ENCODE measurements at places on chromosomes 16 and 17. TPM values are rescaled to one million over a fixed set of nuclear protein-coding genes. Genes with fewer than 3 reads are reported as not detected.

Gene SMIM22
- 58.7 TPM for total RNA-seq

DNA sequence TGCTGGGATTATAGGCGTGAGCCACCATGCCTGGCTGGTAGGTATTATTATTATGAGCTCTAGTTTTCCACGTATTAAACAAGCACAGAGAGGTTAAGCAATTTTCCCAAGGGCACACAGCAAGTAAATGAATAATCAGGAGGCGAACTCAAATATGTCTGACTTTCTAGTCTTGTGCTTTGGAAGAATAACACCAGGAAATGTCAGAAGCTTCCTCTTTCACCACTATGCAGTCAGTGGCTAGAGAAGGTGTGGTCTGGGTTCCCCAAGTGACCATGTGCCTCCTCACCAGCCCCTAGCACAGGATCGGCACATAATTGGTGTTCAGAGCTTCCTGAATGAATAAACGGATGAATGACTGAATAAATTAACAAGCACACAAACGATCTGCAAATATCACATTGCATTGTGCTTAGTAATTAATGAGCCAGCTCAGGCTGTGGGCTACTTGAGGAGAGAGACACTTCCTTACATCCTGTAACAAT, 21.6 kb upstream of the SCNN1B start:
- DNase-seq: no peak

- DNase-seq: peak; percentile 79
These were observed 284.0 kb downstream of the SEC14L1 start for GRCh38 chr17:77424585-77425344.

DNA sequence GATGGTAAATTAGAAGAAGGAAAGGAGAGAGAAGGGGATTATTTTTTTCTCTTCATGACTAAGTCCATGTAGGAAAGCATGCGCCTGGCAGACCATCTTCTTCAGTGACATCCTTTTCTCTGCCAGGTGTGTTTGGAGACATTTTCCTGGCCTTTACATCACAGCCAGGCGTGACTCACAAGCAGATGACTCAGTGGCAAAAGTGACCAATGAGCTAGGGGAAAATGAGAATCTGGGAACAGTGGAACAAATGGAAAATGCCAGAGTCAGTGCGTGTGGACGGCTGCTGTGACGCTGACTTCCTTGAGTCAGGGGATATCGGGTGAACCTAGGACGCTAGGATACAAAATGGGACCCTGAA, 9.4 kb downstream of the KIAA0513 start:
- DNase-seq: no peak

DNA sequence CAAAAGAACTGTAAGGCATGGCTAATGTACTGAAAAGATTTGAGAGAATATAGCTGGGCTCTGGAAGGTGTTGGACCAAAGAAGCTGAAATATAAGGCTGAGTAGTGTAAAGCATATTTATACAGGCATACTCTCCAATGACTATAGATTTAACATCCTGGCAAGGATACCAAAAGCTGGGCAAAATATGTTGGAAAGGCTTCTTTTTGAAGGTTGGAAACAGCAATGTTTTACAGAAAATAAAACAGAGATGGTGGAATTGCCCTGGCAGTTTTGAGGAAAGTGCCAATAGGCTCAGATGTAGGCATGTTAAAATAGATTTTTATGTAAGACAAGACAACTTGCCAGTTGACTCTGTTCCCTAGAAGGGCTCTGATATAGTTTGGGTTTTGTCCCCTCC, 184.1 kb upstream of the SHISA6 start:
- DNase-seq: no peak

Gene CHST6
- total RNA-seq: under 0.01 TPM

Gene KRT31
- not detected for total RNA-seq

Gene HES7
- not detected for total RNA-seq

GRCh38 chr17:76672270-76672851, 28.8 kb upstream of the ST6GALNAC1 start:
- DNase-seq: no peak

GRCh38 chr16:11627822-11628457, 40.3 kb upstream of the SNN start:
- no peak for DNase-seq

DNA sequence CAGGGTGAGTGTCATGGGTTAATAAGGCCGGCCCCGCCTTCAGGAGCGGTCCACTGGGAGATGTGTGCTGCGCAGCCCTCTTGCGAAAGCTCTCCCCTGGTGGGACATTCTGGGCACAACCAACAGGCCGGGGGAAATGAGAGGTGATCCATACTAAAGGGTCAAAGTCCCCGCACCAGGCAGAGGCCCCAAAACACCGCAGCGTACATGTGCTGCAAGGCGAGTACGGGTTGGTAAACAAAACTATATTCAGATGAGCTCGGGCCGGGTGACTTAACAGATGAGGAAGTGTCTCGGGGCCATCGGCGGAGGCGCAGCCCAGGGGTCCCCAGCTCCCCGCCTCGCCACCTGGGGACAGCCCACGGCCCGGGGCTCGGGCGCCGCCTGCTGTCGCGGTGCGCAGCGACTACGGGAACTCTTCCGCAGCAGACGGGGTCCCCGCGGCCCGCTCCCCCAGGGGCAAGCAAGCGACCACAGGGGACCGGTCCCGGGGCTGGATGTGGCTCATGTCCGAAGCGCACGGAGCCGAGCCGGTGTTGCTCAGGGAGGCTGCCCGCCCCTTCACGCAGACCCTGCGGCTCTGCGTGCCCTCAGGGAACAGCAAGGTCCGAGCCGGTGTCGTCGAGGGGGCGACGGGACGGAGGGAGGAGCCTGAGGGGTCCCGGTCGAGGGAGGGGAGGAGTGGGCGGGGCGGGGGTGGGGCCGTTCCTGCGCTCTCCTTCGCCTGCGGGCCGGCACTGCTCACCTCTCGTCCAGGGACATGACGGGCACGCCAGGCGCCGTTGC, at the start of gene RAB37:
RAB37 (plus strand) TSS at position 744 of the 786 bp plus-strand sequence; CDS start at position 761, 17 bp downstream.
- no peak for DNase-seq

DNA sequence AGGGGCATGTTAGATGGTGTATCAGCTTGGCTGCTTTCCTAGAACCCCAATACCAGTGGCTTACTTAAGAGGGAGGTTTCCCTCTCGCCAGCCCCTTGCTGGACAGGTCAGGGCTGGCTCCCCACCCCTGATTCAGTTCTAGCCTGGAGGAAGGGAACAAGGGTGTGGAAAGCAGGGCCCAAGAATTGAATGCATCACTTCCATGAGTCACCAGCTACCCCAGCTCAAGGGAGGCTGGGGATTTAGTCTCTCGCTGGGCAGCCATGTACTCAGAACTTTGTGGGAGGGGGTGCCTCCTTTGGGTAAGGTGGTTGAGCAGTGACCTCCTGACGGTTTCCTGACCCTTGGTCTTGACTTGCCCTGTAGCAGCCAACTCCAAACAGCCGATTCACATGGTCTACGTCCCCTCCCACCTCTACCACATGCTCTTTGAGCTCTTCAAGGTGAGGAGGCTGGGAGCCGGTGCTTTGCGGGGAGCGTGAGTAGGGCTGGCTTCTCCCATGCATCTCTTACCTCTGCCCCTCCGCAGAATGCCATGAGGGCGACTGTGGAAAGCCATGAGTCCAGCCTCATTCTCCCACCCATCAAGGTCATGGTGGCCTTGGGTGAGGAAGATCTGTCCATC, 12.8 kb downstream of the PDK2 start:
- DNase-seq: no peak

Gene C1QTNF8
- total RNA-seq: not detected

DNA sequence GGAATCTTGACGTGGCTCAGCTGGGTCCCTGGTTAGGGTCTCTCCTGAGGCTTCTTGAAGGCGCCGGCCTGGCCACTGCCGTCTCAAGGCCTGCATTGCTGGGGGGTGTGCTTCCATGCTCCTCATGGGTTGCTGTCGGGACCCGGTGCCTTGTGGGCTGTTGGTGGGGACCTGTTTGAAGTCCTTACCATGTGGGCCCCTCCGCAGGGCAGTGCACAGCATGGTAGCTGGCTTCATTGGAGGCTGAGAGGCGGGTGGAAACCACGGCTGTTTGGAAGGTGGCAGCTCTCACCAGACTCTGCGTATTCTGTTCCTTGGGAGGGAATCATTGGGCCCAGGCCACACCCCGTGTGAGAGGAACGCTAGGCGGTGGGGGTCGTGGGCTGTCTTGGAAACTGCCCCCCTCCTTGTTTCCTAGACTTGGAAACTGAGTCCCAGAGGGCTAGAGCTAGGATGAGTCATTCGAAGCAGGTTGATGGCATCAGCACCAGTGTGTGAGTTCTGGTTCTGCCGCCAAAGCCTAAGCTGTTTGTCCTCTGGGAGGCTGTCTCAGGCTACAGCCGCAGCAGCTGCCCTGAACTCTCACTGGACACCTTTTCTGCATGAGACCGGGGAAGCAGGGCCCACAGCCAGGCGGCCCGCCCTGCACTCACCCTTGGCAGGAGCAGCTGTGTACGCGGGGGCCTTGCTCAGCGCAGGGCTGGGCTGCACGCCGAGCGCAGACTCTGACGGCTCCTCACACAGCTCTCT, 35.2 kb downstream of the ZNF750 start:
- DNase-seq: no peak

DNA sequence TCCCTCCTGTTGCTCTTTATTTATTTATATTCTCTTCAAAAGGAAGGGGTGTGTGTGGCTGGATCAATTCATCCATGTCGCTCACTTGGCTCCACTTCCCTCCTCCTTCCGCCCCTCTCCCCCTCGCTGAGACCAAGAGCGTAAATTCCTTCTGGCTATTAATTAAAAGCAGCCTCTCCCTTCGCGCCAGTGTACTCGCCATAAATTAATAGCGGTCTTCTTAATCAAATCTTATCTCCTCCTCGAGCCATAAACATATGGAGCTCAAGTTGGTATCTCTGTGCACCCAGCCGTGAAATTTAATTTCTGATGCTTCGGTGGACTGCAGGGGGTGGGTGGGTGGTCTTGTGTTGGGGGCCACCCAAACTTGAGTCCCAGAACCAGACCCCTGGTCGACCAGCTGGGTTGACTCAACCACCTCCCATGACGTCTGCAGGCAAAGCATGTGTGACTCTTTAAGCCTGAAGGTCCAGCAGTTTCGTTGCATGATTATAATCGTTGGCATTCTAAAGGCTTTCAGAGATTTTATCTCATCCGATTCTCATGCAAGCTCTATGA, 57.9 kb downstream of the SDK2 start:
- DNase-seq: no peak

DNA sequence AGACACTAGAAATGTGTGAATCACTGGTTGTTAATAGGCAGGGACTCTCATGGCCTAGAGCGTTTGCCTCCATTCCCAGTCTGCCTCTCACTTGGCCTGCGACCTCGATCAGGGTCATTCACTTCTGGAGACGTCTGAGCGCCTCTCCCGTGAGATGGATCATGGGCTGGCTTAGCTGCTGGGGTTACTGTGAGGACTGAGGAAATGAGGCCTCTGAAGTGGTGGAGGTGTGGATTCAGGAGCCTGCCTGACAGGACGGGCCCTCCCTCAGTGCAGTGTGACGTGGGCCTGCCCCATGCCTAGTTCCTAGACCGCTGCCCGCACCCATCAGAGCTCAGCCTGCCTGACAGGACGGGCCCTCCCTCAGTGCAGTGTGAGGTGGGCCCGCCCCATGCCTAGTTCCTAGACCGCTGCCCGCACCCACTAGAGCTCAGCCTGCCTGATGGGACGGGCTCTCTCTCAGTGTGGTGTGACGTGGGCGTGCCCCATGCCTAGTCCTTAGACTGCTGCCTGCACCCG, 61.9 kb downstream of the BANP start:
- peak; percentile 49 for DNase-seq

Gene NECAB2
- total RNA-seq: not detected

- DNase-seq: no peak
These were observed 121.3 kb upstream of the PLCG2 start for GRCh38 chr16:81657781-81658180.

GRCh38 chr16:78915811-78916345, 684.7 kb downstream of the MAF start:
- DNase-seq: no peak

DNA sequence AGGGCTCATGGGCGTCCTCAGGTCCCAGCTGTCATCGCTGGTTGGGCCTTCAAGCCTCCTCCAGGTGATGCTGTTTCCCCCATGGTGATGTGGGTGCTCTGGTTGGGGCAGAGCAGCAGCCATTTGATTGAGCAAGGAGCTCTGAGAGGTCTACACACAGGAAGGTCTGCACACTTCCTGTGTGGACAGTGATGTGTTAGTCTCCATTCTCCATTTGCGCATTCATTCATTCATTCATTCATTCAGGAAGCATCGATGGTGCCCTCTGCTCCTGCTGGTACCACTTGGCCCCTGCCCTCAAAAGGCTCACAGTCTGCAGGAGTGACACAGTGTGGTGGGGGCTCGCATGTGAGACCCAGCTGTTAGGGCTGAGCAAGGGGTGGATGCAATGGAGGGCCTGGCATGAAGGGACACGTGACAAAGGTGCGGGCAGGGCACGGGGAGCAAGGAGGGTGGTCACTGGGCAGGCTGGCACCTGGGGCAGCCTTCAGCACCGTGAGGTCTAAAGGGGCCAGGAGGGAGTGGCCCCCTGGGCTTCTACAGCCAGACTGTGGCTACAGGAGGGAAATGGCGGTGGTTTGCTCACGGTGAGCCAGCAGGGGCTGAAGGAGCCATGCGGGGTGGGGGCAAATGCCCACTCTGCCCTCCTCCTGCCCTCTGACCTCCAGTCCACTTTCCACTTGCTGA, 1.5 kb downstream of the ADGRG3 start:
- no peak for DNase-seq

- DNase-seq: no peak
These were observed 10.4 kb upstream of the KATNB1 start for GRCh38 chr16:57725151-57725550.

GRCh38 chr17:57988301-57989250, 522 bp upstream of the VEZF1 start:
- DNase-seq: peak; percentile 56

Gene IRX5
- total RNA-seq: 119 TPM

Gene APPBP2
- 30.2 TPM for total RNA-seq

DNA sequence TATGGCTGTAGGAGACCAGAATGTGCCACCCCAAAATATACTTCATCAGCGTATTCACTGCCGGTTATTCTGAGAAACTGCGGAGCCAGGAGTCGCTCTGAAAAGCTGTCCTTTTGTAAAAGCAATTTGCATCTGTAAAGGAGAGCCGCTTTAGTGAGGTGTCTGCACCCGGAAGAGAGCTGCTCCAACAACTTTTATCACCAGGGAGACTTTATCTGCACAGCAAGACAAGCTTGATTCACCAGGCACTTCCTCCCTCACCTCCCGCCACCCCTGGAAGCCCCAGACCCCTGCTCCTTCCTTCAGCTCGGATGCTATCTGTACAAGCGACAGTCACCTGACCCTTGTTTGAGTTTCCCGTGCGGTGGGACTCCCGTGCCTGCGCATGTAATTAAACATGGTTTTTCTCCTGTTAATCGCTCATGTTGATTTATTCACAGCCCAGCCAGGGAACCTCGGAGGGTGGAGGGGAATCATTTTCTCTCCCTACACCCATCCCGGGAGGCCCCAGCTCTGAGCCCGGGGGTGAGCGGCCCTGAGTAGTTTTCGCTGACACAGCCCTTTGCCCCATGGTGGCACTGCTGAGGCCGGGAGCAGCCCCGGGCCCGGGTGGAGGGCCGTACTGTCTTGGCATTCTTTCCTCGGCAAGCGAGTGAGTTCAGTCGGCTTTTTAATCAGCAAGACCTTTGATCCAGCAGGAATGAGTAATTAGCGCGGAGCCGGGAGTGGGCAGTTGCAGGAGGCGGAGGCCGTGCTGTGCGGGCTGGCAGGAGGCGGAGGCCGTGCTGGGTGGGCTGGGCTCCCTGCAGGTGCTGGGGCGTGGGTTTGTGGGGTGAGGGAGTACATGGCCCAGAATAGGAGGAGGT, 222.7 kb upstream of the CIBAR2 start:
- no peak for DNase-seq

All from breast epithelium (tissue), 4 donors.